Activated T-cell treated with anti-CD3 and anti-CD28 coated beads for 1 hour (primary cell): ENCODE measurements at places on chromosomes 4 and X.

DNA sequence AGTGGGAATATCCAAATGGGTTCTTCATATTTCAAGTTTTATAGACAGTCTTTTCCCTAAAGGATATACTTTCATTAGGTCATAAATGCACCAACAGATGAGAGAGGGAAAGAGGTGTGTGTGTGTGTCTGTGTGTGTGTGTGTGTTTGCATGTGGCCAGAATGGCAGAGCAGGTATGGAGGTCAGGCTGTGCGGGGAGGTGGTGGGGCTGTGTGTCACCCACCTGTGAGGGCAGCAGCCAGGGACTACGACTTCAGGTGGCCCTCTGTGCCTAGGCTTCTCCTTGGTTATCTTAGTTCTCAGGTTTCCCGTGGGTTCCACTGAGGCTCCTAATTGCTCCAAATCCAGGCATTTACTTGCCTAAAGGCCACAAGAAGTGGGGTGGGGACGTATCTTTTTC lies 14.6 kb downstream of the HAND2 start:
- no peak for DNase-seq

- no peak for DNase-seq
Observed at GRCh38 chrX:82912382-82912781, 595.7 kb upstream of the POU3F4 start.

GRCh38 chrX:14598330-14598729 lies 69.0 kb downstream of the GLRA2 start:
- DNase-seq: no peak

GRCh38 chr4:166827629-166828028 lies 406.7 kb downstream of the SPOCK3 start:
- no peak for DNase-seq

- no peak for DNase-seq
Observed at GRCh38 chr4:8838961-8839431, 32.6 kb downstream of the HMX1 start.

DNA sequence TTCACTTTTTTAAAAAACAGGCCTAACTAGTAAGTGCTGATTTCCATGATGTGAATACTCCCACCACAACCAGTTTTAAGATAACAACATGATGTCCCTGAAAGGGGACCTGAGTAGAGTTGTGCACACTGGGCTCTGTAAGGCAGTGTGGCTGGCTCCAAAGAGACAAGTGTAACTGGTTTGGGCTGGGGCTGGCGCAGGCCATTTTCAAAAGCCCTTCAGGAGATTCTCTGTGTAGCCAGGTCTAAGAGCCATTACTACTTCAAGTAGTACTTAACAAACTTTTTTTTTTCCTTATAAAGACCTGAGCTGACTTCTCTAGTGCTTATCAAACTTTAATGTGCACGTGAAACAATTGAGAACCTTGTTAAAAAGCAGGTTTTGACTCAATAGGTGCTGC lies 4.3 kb downstream of the QRFPR start:
- DNase-seq: no peak
